ENCODE measurements at places on chromosomes 3 and 15.
A peak's percentile ranks its signal among the peaks of the same experiment; 100 is the strongest.

DNA sequence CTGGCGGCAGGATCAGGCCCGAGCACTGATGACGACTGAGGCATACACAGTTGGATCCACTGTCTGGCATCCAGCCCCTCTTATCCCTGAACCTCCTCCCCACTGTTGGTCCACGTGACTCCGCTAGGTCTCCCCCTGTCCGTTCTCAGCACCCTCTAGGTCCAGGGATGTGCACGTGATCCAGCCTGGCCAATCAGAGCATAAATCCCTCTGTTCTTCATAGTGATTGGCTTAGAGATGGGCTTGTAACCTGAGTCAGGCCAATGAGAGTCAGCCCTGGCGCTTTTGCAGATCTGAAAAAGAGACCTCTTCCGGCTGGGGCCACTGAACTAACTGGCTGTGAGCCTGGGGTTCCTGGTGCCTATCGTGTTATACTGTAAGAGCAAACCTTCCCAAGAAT lies 20.5 kb upstream of the IQSEC1 start:
- peak; percentile 47 for DNase-seq

- DNase-seq = peak; percentile 59
Measured at GRCh38 chr15:76973362-76973743, 21.6 kb upstream of the PSTPIP1 start.

DNA sequence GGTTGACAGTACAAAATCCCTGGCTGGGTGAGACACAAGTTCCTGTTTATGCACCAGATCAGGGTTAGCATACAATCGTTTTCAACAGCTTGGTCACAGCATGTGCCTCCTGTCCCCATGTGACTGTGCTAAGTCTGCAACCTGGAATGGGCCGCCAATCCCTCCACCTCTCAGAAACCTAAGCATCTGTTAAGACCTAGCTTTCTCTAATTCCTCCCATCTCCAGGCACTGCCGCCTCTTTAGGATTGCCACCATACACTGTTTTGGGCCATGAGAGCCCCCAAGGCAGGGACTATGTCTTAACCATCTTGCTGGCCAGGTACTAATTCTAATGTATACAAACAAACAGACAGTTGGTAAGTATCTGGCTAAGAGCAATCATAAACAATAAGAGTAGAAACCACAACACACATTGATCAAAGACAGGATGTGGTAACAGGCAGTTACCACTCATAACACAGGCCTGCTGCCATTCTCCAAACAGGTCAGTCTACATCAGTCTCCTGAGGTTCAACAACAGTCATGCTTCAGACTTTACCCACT lies 25.6 kb downstream of the SEC22C start:
- peak; percentile 20 for DNase-seq

DNA sequence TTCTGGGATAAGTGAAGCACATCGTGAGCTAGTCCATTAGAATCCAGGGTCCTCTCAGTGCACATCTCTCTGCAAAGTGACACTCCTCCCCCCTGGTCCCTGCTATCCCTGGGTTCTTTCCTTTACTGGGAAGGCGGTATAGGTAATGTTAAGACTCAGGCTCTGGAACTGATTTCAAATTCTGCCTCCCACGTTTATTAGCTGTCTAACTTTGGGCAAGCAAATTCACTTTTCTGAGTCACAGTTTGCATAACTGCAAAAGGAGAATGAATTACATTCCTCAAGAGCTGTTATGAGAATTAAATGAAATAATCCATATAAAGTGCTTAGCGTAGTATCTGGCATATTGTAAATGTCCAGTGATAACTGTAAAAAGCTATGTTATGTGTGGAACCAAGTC lies 168.1 kb upstream of the LRRN1 start:
- no peak for DNase-seq

DNA sequence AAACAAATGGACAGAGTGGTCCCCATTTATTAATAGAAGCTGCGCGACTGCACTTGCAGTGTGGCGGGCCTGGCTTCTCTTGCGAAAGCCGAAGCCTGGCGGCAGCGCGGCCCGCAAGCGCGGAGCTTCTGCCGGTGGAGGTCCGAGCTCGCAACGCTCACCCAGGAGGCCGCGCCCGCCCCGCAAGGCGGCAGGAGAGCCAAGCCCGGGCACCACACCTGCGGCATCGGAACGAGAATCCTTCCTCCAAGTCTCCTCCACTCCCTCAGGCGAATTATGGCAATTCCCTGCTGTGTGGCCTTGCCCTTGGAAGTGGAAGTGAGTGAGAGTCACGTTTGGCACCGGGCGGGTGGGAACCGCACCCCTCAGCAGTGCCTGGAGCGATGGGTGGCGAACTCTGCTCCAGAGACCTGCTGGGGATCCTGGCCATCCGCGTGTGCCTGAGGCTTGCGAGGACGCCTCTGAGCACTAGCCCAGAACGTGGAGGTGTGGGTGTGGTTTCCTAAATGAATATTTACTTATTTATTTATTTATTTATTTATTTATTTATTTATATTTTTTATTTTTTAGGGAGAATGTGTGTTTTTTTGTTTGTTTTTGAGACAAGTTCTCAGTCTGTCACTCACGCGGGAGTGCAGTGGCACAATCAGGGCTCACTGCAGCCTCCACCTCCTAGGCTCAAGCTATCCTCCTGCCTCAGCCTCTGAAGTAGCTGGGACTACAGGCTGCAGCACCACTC lies 133.7 kb upstream of the UBE2E1 start:
- no peak for DNase-seq

GRCh38 chr3:192080336-192080735 lies 619.4 kb downstream of the PYDC2 start:
- DNase-seq = no peak

- DNase-seq = no peak
Measured at GRCh38 chr15:90402767-90403166, 14.7 kb downstream of the IQGAP1 start.

GRCh38 chr3:196790636-196791035 lies 51.0 kb downstream of the PAK2 start:
- no peak for DNase-seq

GRCh38 chr3:154552338-154552737 lies 122.3 kb upstream of the GPR149 start:
- DNase-seq = peak; percentile 10

DNA sequence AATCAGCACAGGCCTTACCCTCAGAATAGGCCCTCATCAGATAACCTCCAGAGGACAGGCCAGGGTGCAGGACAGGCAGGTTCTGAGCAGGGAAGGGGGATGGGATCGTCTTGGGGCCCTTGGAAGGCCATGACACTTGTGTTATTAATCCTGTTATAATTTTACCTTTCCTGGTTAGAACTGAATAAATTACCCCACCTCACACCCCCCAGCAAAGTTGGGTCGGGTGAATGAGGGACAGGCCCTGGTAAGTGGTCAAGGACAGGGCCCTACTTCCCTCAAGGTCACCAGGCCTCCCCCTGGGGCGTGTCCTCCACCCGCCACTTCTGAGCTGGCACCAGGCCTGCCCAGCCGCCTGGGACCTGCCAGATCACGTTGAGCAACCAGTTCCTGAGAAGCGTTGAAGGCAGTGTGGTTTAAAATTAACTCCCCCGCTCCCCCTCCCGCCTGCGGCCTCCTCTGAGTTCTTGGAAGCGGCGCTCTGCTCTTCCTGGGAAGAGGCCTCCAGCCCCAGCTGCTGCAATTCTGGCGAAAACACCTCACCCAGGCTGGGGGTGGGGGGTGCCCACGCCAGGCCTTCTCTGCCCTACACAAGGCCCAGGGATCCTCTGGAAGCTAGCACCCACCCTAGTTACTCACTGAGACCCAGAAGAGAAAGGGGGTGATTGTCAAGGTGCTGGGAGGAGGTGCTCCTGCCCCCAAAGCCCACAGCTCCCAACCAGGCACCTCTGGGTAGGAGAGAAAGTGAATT lies 10.6 kb downstream of the CISH start:
- DNase-seq = no peak

DNA sequence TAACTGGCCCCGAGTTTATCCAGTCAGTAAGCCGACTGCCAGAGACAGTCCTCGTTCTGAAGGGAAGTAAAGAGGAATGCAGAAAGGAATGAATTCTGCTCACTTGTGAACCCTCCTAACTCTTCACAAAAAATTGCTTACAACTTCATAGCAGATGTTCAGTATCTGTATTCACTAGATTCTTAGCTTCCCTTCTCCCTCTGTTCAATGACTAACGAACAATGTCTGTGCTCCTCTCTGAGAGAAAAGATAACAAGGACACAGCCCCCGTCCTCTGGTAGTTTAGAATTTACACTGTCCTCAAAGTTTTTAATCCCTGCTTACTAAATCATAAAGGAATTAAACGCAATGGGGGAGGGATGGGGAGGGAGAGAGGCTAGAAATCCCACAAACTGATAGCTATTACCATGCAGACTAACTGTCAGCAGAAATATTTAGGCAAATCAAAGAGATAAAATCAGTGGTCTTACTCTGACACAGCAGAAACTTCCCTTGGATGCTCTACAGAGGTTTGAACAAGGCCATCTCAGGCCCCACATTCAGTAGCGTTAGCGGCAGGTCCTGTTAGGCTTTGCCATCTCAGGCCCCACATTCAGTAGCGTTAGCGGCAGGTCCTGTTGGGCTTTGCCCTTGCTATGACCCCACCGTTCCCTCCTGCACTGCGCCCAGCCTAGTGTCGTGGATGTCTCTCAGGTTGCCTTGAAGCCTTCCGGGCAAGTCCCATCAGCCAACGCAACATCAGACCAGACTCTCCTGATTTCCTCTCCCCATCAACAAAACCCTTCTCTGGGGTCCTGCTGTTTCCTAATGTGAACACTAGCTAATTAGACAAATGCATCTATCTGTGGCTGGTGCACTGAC lies 23.4 kb downstream of the NRROS start:
- DNase-seq = no peak

- DNase-seq = no peak
Measured at GRCh38 chr3:37181756-37182155, 7.4 kb upstream of the LRRFIP2 start.

GRCh38 chr15:35104526-35105147 lies 19.5 kb upstream of the NANOGP8 start:
- no peak for DNase-seq

DNA sequence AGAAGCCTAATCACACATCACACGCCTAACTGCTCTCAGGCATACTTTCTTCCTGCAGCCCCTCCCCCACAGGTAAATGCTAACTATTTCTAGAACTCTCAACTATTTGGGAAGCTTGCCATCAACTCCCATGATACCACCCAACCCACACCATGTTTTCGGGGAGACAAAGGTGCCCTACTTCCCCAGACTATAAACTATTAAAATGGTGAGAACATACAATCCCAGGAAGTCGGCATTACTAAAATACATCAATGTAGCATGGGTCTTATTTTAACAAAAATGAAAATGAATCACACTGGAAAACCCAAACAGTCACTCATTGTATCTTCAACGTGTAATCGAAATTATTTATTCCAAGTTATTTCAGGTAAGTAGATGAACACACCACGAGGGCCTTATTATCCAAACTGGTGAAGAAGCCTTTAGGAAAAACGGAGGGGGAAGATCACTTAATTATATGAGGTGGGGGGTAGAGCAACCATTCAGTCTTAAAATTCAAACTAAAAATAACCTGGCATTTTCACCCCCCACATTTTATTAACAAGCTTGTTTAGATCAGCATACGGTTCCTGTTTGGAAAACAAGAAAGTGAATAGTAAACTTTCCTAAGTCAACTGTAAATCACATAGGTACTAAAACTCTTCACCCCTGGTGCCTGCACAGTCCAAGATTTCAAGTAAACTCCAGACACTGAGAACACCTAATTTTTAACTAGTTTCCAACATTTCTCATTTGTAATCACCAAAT lies 1.9 kb downstream of the TBL1XR1 start:
- peak; percentile 43 for DNase-seq
